Ammon's horn (tissue), 1 donor: ENCODE measurements at places on chromosomes 16 and 17.

GRCh38 chr16:64412578-64413280 is 709.1 kb downstream of the CDH11 start:
- no peak for DNase-seq

- no peak for DNase-seq
These were observed 22.1 kb downstream of the GALNS start for GRCh38 chr16:88834670-88835069.

DNA sequence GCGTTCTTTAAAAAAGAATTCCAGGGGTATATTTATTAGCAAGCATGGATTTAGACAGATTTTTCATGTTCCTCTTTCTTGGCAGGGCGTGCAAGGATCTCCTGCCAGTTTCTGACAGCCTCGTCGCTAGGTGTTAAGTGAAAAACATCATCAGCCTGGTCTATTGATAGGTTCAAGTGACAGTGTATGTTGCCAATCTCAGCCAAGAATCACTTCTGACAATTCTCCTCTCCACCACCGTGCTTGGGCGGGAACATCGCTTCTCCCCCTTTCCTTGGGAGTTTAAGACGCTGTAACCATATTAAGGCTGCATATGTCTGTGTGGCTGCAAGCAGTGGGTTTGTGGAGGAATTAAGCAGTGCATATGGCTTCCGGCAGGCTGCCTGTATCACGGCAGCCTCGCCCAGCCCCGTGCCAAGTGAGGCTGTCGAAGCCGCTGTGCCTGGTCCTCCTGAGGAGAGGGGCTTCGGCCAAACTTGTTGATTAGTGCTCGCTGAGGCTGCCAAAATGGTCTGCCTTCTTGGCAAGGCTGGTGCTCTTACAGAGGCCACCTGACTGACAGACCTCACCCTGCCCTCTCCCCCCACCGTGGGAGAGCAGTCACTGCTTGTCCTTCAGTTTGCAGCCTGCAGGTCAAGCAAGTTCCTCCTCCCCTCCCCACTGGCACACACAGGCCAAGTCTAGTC is 132.2 kb upstream of the MPHOSPH6 start:
- peak; percentile 50 for DNase-seq

DNA sequence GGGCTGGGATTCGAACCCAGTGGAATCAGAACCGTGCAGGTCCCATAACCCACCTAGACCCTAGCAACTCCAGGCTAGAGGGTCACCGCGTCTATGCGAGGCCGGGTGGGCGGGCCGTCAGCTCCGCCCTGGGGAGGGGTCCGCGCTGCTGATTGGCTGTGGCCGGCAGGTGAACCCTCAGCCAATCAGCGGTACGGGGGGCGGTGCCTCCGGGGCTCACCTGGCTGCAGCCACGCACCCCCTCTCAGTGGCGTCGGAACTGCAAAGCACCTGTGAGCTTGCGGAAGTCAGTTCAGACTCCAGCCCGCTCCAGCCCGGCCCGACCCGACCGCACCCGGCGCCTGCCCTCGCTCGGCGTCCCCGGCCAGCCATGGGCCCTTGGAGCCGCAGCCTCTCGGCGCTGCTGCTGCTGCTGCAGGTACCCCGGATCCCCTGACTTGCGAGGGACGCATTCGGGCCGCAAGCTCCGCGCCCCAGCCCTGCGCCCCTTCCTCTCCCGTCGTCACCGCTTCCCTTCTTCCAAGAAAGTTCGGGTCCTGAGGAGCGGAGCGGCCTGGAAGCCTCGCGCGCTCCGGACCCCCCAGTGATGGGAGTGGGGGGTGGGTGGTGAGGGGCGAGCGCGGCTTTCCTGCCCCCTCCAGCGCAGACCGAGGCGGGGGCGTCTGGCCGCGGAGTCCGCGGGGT is at the start of gene CDH1:
Gene CDH1, plus strand, starts transcription at position 247 of the 684 bp plus-strand sequence. Its CDS starts 124 bp downstream, at position 371.
- no peak for DNase-seq

GRCh38 chr16:70689970-70690891 is 4.4 kb upstream of the MTSS2 start:
- no peak for DNase-seq

DNA sequence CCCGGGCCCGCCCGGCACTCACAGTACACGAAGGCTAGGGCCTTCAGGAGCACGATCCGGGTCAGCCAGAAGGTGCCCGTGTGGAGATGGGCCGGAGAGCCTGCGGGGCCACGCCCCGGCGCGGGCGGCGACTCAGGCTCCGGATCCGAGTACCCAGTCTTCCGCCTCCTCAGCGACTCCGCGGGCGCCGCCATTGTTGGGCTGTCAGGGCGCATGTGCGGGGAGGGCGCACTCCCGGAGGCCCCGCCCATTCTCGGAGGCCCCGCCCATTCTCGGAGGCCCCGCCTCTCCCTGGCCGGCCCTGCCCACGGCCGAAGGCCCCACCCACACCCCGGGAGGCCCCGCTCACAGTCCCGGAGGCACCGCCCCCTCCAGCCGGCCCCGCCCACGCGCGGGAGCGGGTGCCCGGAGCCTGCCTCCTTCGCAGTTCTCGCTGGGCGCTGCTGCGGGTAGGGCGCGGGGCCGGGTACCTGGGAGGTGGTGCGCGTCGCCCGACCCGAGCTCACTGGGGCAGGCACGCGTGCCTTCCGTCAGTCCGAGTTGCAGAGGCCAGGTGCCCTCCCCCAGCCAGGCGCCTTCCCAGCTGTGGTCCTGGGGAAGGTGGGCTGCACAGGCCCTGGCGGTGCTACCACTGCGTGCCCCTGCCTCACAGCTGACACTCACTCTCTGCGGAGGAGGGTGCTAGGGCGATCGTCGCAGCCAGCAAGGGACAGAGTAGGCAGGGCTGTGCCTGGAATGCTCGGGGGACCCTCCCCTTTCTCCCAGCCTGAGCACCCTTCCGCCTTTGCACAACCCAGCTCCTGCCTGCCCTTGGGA is at the start of gene LMF1:
Gene LMF1, minus strand, starts transcription at position 219 of the 816 bp plus-strand sequence. Its CDS starts 4 bp downstream, at position 215.
- DNase-seq, result peak; percentile 94

DNA sequence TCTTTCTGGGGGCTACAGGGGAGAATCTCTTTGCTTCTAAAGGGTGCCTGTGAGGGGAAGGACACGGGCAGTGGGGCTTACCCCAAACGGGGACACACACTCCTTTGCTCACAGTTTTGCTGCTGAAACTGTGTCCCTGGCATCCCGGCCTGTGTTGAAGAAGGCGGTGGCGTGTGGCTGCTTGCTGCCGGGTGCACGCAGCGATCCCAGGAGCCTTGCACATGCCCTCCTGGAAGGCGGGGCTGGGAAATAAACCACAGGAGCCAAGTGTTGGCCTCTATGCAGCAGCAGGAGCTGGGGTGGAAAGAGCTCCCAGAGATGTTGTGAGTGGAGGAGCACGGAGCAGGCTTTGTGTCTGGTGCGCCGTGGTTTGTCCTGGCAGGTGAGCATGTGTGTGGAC is 131.0 kb upstream of the CIBAR2 start:
- DNase-seq, result no peak

DNA sequence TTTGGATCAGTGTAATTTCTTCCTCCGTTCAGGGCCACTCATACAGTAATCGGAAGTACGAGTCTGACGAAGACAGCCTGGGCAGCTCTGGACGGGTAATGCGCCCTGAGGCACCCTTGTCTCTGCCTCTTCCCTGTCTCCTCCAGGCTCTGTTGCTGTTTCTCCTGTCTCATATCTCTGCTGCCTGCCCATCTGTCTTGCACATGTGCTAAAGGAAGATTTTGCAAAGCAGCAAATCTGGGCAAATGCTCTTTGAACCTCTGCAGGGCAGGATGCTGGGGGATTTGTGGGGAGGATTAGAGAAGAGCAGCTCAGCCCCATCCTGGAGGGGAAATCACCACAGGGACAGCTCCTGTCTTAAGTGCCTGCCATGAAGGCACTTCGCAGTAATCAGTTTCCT is 32.4 kb upstream of the POLR3E start:
- DNase-seq, result no peak

- DNase-seq, result no peak
These were observed 412.0 kb downstream of the SHISA9 start for GRCh38 chr16:13313351-13313750.

- no peak for DNase-seq
These were observed 47.4 kb downstream of the RBFOX3 start for GRCh38 chr17:79563237-79564013.

DNA sequence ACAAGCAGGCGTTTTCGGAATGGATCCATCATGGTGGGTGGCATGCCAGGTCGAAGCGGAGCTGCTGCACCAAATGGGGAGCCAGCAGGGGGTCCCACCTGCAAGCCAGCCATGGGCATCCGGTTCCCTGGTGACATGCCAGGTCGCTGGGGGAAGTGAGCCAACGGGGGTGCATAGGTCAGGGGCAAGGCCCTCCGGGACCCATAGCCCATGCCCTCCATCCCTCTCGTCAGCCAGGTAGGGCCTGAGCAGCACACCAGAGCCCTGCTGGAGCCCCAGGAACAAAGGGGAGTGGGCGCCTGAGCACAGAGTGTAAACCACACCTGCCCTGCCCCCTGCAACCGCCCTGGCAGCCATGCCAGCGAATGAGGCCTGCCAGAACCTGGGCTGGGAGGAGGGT is 5.0 kb downstream of the SMARCD2 start:
- DNase-seq, result no peak

DNA sequence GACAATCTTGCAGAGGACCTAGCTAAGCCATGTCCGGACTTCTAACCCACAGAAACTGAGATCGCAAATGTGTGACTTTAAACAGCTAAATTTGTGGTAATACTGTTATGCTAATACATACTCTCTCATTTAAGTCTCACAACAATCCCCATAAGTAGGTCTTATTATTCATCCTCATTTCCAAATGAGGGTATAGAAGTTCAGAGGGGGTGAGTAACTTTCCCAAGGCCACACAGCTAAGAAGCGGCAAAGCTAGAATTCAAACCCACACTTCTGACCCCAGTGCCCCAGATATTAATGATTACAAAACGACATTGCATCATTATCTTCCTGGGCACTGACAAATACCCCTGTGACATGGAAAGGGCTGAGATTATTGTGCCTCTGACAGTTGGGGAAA is 81.4 kb downstream of the CNGB1 start:
- DNase-seq, result no peak

- DNase-seq, result no peak
These were observed 1.3 kb upstream of the TBX4 start for GRCh38 chr17:61450641-61451537.

GRCh38 chr17:16301963-16302855 is 51.1 kb downstream of the CENPV start:
- no peak for DNase-seq

DNA sequence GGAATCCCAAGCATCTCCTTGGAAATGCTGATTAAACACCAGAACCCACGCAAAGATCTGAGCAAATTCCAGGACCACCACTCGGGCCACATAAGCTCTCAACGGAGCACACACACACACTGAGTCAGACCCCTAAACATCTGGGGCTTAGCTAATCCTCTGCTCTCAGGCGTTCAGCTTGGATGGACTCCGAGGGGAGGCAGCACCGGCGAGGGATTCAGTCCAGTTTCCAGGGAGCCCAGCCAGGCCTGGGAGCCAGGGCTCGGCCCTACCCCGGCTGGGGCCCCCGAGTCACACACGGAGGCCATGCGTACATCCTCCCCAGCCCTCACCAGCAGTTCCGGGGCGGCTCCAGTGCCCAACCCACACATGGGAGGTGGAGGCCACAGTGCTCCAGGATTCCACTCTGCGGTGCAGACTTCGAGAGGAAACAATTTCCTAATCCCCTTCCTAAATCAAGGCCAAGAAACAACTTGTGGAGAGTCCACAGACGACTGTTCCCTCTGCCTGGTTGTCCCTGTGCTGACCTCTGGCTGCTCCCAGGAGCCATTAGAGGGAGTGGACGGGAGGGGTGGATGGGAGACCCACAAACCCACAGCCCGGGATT is 70.5 kb downstream of the GAS7 start:
- peak; percentile 54 for DNase-seq

DNA sequence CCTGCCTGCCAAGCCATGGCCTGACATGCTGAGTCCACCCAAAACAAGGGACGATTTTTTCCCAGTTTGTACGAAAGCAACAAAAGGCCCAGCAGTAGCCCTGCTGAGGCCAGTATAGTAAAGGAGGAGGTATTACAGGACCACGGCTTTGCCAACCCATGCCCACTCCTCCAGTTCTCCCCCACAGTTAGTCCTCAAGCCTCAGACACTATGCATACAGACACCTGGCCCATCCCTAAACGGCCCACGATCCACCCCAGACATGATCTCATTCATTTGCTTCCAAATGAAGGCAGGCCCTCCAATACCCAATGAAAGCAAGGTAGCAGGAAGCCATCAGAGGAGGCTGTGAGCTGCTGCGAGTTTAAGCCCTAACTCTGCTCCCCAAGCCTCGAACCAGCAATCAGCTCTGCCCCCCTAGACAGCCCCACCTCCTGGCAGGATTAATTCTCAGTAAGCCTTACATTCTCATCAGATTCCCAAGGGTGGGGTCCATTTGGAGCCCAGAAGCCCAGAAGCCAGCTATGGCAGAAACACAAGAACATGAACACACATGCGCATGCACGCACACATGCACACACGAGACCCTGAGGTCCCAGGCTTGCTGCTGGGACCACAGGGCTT is 4.9 kb downstream of the HDAC5 start:
- no peak for DNase-seq

DNA sequence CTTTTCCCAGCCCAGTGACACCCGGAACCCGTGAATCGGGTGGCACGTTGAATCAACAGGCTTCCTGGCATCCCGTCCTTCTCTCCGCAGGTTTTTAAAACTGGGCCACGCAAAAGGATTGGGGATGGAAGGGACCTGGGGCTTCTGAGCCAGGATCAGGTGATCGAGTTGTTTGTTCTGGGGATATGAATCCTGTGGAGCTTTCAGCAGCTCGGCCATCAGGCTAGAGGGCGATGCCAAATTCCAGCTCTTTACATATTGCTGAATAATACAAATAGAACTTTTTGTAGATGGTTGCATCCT is 473 bp downstream of the SUPT6H start:
- DNase-seq, result no peak
